ENCODE measurements at places on chromosomes 16 and 17.

GRCh38 chr17:61828694-61829093 lies 34.6 kb downstream of the BRIP1 start:
- DNase-seq = no peak

GRCh38 chr17:63345611-63346010 lies 100.5 kb downstream of the CYB561 start:
- no peak for DNase-seq

DNA sequence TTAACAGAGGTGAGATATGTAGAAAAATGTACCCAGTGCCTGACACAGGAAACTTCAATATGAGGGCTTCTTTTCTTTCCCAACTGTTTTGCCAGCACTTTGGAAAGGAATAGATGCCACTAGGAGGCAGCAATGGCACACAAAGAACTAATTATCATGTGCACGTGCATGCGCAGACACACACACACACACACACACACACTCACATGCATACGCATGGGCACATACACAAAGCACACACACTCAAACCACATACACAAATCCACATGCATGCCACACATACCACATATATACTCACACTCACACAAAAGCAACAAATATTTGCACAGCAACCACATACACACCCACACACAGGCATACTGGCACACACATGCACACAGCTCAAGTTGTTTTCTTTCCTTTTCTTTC lies 8.8 kb upstream of the CEP112 start:
- no peak for DNase-seq

DNA sequence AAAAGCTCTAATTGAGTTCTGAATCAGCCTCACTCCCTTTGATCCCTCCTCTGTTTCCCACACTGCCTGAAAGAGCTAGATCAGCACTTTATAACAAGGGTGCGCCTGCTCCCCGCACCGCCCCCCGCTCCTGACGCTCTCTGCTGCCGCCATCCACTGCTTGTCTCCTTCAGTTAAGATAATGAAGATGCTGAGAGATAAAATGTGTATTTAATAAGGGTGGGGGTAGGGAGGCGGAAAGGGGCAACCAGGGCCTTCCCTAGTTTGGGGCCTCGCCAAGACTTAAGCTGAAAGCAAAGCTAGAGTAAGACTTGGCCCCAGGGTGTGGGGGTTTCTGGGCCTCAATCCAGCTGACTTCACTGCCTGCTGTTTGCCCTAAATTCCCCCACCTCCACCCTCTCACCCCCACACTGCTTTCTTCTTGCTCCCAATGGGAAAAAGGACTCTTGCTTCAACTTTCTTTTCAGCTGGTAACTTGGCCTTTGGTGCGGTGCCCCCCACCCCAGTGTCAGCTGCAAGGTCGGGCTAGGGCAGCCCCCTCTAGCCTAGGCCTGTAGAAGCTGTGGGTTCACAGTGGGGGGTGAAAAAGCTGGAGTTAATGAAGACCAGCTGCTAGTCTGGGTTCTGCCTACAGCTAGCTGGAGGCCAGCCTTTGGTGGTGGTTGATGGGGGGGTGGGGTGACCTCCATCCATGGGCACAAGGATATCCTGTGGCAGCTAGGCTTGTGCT lies 1.8 kb upstream of the RARA start:
- no peak for DNase-seq

DNA sequence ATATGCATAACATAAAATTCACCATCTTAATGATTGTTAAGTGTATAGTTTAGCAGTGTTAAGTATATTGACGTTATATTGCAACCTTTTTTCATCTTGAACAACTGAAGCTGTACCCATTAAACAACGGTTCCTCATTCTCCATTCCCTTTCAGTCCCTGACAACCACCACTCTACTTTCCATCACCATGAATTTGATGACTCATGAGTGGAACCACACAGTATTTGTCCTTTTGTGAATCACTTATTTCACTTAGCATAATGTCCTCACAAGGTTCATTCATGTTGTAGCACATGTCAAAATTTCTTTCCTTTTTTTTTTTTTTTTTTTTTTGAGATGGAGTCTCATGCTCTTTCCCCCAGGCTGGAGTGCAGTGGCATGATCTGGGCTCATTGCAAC lies 46.0 kb downstream of the HOXB1 start:
- no peak for DNase-seq

GRCh38 chr16:58518083-58518979 lies 3.0 kb downstream of the SETD6 start:
- no peak for DNase-seq

GRCh38 chr17:42667088-42667951 lies 8.2 kb downstream of the TUBG2 start:
- no peak for DNase-seq

DNA sequence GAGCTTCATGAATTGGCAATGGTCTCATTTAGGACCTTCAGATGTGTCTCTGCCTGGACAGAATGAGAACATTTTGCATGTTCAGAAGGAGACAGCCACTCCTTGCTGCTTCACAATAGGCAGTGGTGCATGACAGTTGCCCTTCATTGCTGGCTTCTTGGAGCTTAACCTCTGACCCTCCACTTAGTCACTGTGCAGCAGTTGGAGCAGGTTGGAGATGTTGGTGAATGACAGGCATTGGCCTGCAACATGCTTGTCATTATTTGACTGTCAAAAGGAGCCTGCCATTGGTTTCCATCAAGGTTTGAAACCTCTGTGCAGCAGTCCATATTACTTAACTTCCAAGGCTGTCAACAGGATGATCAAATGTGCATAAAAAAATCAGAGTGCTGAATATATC lies 22.7 kb downstream of the FTO start:
- DNase-seq = no peak

DNA sequence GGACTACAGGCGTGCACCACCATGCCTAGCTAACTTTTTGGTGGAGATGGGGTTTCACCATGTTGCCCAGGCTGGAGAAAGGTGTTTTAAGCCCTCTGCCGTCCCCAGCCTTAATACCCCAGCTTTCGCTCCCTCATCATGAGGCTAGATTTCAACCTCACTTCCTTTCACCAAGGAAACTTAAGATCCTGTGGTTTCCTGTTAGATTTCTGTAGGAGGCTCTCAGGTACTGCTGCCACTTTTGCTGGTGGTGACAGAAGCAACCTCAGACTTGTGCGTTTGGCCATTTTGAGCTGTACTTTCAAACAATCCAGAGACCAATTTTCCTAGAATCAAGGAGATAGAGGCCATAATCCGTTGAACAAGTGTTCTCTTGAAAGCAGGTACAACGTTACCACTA lies 36.2 kb downstream of the MPHOSPH6 start:
- DNase-seq = no peak

DNA sequence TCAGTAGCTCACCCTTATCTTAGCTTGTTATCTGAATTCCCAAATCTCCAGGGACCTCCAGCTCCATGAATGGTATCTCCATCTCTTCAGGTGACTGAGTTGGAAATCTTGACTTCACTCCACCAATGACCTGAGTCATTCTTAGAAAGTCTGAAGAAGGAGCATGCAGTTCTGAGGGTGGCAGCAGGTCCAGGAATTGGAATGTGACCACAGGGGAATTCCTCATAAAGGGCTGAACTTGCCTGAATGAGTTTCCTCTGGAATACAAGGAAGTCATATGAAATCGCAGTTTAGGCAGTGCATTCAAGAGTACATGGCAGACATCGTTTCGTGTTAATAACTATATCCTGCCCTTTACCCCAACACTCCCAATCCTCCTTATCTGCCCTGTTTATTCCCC lies 12.5 kb upstream of the PYY start:
- no peak for DNase-seq

GRCh38 chr17:37750768-37751475 lies 6.1 kb upstream of the HNF1B start:
- DNase-seq = no peak

DNA sequence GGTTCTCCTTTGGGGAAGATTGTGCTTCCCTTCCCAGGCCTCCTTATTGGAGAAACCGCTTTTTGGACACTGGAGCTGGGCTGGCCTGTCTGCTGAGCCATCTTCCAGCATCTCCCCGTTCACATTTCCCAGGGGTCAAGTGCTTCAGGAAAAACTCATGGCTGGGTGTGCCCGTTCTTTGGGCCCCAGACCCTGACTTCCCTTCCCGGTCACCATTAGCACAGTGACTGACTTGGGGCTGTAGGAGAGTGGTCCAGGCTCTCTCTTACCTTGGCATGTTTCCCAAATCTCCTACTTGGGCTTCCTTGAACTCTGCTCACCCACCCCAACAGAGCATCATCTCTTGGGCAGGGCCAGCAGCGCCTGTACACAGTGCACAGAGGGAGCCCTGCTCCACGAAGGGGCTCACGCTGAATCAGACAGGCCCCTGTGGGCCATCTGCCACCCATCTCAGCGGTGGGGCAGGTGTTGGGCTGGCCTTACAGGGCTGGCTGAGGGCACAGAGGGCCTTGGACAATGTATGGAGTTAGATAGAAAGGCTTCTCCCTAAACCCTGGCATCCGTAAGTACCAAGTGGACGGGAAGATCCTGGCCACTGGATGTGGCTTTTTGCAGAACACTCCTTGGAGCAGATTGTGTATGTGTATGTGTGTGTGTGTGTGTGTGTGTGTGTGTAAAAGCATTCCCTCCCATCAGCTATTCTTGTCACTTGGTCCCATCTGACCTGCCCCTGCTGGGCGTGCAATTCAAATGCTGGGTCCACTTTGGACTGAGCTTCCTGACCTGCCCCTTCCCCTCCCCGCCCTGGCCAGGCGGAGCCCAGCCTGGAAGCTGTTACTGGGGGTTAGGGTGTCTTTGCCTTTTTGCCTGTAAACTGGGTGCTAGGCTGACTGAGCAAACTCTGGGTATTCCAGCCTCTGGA lies 24.9 kb upstream of the CDC42EP4 start:
- no peak for DNase-seq

DNA sequence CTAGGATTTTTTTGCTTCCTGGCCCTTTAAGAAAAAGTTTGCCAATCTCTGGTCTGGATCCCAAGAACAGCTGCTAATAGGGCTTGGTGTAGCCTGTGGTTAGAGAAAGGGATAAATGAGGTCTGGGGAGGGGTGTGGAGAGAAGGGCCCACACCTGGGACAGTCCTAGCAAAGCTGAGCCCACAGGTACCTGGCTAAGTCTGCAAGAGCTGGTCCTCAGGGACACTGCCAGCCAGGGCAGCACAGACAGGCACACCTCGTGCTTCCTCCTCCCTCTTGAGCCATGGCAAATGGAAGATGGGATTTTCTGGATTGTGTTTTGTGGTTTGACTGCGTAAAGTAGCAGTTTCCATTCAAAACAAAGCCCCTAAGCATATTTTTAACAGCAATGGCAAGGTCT lies 217.5 kb downstream of the SOX9 start:
- DNase-seq = no peak

DNA sequence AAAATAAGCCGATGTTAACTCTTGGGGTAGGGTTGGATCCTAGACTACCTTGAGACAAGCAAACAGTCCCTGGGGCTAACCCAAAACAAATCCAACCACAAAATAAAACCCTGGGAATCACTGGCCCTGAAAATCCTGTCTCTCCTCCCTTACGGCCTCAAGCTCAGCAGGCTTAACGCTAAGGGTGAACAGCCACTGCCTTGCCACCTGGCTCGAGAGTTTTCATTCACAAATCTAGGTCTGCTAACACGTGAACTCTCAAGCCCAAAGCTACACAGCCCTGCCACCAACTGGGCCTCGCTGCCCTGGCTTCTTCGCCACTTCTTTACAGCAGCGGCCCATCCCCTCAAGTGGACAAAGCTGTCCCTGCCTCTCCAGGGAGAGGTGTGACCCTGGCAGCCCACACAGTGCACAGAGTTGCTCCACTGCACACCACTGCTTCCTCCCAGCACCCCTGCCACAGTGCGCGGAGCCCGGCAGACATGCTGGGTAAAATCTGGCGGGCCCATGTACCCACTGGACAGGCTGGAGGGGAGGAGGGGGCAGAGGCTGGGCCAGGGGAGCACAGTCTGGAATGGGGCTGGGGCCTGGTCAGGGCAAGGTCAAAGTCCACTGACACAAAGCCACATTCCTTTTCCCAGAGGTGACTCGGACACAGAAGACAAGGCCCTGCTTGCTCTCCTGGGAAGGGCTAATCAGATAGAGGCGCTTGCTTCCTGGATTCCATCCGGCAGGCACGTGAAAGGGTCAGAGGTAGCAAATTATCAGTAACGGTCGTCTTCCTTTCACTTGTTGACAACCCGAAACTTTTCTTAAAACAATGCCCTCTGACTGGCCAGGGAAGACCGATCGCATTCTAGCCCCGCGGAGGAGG lies 996 bp downstream of the PCYT2 start:
- DNase-seq = no peak

- no peak for DNase-seq
Observed at GRCh38 chr17:66255112-66255511, 25.9 kb upstream of the APOH start.

DNA sequence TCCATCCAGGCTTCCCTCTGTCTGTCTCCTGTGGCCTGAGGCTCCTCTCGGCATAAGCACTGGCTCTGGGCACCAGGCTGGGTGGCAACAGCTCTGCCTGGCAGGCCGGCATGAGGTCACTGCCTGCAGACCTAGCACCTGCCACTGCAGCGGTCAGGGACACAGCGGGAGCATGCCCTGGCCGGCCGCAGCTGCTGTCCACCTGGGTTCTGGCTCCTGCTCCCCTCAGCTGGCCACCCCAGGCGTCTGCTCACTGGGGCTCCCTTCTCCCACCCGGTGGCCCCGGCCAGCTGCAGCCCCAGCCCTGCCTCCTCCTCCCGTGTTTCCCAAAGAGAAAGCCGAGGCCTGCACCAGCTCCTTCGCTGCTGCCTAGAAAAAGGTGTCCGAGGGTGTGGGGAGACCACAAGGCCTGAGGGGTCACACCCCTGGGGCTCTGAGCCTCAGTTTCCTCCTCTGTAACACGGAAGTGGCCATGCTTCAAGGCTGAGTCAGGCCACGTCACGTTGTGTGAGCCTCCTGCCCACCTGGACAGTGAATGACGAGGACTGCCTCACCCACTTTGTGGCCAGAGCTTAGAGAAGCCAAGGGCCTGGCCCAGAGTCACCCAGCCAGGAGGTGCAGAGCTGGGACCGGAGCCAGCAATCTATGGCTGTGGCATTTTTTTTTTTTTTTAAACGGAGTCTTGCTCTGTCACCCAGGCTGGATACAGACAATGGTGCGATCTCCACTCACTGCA lies 6.7 kb downstream of the NTHL1 start:
- no peak for DNase-seq

DNA sequence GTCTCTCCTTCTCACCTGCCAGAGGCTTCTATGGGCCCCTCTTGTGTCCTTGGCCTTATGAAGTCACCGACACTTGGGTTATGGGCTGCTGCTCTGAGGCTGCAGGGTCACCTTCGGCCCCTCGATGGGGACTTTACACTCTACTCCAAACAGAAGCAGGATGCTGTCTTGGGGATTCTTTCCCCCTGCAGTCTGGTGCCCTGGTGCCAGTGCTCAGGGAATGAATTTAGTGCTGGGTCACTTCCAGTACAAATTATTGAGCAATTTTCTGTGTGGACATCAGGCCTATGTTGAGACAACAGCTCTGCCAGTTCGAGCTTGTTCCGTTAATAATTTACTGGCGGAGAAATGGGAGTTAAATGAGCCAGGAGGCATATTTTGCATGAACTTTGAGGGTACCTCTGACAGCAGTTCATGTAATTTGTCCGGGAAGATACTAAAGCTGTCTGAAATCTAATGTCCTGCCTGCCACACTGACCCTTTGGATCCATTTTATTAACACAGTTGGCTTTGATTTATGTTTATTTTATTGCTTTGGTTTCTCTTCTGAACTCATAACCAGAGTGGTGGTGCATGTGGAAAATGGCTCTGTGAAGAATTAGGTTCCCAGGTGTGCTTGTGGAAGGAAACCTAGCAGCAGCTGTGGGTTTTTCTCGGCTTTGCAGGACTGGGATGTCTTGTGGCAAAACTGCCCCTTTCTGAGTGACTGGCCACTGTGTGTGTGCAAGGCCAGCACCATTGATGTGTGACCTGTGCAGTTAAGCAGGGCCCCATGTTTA lies 34.1 kb upstream of the DHX8 start:
- DNase-seq = no peak

- no peak for DNase-seq
Observed at GRCh38 chr17:27496437-27496943, 40.2 kb downstream of the KSR1 start.
